Neural crest cell (in vitro differentiated cells): ENCODE measurements at places on chromosomes 12 and 14. TPM values are rescaled to one million over a fixed set of nuclear protein-coding genes. Genes with fewer than 3 reads are reported as not detected.

DNA sequence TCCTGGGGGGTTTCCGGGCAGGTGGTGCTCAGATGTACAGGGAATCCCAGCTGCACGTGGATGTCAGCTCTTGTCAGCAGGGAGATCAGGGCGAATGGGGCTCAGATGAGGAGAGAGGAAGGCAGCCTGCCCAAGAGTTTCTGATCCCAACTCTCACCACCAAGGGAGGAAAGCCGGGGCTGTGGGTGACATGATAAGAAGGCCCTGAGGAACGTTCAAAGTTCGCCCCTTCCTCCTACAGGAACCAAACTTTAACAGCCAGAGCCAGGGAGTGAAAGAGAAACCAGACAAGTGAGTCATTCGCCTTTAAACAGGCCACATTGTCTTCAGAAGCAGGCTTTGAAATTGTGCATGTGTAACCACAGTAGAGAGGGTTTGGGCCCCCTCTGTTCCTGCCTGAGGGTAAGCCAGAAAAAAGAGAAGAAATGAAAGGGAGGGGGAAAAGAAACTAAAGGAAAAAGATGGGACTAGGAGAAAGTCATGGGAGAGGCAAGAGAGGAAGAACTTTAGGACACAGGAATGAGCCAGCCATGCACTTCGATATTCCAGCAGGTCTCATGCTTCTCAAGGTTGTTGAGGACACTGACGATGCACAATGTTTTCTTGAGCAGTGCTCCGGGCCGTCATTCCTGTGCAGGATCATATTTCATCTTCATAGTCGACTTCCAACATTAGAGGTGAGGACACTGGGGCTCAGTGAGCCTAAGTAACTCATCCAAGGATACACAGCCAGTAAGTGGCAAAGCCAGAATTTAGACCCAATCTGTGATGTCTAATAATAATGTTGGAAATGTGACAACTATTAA is 691.4 kb upstream of the TBX3 start:
- no peak for DNase-seq

- no peak for DNase-seq
These were observed 37.7 kb downstream of the KCNMB4 start for GRCh38 chr12:70403826-70404225.

- DNase-seq: no peak
These were observed 50.5 kb downstream of the ADIPOR2 start for GRCh38 chr12:1741154-1741949.

DNA sequence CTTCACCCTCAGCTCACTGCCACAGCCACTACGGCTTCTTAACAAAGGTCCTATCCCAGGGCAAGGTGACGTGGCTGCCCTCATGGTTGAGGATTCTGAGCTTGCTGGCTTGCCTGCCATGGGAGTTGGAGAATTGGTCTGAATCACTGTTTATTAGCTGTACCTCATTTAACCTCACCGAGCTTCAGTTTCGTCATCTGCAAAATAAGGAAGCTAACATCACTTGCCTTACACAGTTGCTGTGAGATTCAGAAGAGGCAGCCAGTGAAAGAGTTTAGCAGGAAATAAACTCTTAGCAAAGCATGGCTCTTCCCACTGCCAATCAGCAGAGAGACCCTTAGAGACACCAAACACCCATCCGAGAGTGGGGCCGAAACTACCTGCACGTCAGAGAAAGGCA is 90.1 kb upstream of the KCNA1 start:
- DNase-seq: no peak

DNA sequence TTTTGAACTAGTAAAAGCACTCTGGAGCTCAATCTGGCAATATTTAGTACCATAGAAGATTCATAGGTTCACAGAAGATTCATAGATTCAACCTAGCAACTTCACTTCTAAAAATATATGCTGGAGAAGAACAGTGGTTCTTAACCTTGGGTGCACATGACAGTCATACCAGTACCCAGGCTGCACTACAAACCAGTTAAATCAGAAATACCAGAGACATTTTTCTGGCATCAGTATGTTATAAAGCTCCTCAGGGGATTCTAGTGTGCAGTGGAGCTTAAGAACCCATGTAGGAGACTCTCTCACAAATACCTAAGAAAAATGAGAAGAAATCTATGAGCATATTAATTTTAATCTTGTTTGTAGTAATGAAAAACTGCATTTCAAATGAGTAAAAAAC is 46.6 kb downstream of the CNTN1 start:
- no peak for DNase-seq

- no peak for DNase-seq
These were observed 58.9 kb upstream of the FSCB start for GRCh38 chr14:44565968-44566367.

- peak; percentile 19 for DNase-seq
These were observed 19.9 kb downstream of the EIF2B2 start for GRCh38 chr14:75022655-75023054.

GRCh38 chr12:110750784-110751461 is 8.2 kb upstream of the PPP1CC start:
- DNase-seq: no peak

DNA sequence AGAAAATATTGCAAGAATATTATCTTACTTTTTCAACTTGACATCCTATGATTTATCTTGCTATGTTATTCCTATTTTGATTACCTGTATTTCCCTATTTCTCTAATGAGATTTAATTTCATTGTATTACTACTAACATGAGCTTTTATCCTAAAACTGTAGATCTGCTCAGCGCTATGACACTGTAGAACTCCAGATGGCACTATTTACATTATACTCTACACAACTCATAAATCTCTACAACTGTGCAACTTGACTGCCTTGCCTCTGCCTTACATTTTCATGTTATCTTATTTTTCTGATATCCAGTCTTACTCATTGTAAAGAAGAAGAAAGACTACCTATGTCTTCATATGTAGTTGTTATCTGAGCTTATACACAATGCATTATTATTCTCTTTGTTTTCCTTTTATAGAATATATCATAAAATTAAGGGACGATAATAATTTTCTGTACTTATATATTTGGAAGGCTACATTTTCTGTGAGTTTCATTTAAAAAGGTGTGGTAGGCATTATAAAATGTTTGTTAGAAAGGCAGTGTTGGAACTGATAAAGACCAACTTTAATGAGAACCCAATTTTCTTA is 24.1 kb downstream of the NUP37 start:
- no peak for DNase-seq

DNA sequence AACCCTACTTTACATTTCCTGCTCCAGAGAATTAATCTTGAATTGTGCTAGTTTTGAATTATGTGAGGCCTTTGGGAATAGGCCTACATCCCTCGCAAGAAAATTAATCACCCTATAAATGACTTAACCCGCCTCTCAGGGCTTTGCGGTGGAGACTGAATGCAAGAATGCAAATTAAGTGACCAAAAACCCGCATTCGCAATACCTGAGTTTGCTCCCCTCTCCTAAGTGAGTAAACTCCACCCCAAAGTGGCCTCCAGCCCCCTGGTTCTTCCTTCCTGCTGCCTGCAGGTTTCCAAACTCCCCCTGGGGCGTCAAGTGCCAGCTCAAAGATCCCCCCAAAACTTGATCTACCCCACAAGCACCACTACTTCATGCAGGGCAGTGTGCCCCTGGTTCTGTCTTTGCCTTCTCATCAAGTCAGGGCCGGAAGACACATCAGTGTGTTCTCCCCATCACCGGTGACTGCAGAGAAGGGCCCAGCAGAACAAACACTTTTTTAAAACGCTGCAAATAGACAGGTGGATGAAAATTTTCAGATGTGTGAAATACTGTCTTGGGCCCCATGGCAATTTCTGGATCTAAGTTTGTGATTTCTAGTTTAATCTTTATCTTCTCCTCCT is 644.7 kb downstream of the VRK1 start:
- no peak for DNase-seq

- DNase-seq: no peak
These were observed 120.7 kb upstream of the TTC7B start for GRCh38 chr14:90936757-90937440.

- DNase-seq: no peak
These were observed 9.2 kb upstream of the ZNF385A start for GRCh38 chr12:54393743-54394142.

DNA sequence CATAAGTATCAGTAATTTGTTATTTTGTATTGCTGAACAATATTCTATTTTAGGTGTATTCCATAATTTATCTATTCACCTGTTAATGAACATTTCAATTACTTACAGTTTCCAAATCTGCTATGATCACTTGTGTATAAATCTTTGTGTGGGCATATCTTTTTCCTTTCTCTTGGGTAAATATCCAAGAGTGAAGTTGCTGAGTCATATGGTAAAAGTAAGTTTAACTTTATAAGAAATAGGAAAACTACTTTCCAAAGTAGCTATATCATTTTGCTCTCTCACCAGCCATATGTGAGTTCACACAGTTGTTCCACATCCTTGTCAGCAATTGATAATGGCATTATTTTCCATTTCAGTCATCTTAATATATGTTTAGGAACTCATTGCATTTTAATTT is 66.6 kb upstream of the KITLG start:
- no peak for DNase-seq

DNA sequence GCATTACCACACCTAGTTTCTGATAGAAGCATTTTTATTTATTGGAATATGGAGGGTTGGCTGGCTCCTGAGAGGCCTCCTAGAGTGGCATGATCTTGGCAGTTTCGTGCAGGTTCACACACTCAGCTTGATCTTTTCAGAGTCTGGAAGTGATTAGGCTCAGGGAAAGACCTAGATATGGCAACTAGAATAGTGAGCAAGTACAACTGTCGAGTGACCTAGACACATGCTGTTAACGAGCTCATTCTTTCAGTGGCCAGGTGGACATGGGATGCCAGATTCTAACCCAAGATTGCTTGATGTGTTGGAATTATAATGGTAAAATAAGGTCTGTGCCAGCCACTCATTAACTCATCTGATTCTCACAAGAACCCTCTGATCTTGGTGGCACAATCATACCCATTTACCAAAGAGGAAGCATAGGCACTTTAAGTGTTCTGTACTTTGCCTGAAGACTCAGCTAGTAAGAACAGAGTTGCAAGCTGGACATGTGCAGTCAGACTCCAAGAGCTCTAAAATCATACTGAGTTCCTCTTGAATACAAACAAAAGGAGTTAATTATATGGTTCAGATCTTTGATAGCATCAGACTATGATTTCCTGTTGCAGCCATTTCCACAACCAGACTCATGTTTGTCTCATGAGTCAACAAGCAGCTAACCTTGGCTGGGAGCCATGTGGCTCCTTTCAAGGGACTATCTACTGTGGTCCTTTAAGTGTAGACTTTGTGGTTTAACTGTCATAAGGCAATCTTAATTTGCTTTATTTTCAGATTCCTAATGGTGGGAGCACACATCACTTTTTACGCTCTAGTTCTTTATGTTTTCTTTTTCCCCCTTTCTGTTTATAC is 144.2 kb downstream of the PLEKHA5 start:
- no peak for DNase-seq

Gene ANHX
- total RNA-seq: not detected in 2 replicates

Gene GCN1
- total RNA-seq: 108 and 114 TPM in 2 replicates

Gene FGF6
- not detected in 2 replicates for total RNA-seq

Gene NOXRED1
- total RNA-seq: 0.47 and 0.48 TPM in 2 replicates

Gene KITLG
- total RNA-seq: 6.2 and 7.0 TPM in 2 replicates
